Effector CD4-positive, alpha-beta T cell (primary cell): ENCODE measurements at places on chromosomes 5 and 9.

DNA sequence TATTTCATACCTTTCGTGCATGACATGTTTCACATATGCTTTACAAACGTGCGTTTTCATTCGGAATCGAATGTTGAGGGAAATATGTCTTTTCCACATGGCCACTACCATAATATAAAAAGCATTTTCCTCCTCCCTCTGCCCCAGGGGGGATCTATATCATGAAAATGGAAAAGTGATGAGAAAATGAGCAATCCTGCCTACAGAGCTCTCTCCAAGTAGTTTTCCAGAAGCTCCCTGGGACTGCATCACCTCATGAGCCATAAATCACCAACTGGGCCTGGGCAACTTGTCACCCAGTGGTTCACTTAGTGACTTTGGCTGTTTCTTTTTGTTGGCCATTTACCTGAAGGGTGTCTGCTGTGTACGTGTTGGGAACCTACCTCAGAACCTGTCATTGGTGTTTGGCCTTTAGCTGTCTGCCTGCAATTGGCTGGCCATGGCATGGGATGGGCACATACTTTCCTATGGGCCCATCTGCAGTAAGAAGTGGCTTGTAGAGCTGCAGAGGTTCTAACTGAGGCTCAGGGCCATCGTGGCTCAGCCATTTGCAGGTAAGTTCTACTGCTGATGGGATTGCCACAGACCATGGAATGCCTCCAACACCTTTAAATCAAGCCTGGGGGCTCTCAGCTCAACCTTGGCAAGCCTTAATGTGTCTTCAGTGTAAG, 9.5 kb upstream of the TIFAB start:
- DNase-seq, result no peak

GRCh38 chr9:20095430-20096092, 306.7 kb upstream of the SLC24A2 start:
- DNase-seq, result no peak

DNA sequence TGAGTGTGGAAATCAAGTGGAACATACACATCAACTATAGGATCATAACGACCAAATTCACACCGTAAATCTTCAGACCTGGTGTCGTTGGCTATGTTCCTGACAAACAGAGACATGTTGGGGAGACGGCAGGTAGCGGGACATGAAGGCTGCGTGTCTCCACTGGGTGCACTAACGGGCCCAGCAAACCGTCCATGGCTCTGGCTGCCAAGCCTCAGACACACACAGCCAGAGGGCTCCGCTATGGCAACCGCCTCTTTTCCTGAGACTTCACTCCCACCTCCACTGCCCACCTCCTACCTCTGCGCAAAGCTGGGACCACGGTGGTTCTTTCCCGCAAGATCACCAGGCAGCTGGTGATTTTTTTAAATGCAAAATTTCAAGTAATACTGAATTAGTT, 16.3 kb downstream of the TMEM38B start:
- no peak for DNase-seq

DNA sequence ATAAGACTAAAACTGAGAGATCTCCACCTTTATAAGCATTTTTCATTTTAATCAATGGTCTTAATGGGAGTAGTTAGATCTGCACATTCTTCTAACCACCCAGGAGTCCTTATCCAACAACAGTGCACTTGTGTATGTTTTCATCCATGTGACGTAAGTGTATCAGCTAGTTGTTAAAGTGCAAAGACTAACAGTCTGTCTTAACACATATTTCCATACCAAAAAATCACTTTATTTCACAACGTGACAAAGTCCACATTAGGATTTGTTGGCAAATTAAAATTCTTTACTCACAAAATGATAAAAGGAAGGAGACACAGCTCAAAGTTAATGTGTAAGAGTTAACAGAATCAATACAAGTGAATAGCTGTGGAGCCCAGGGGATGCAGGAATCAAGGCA, 1.9 kb upstream of the SMC2 start:
- no peak for DNase-seq

- no peak for DNase-seq
Measured at GRCh38 chr5:150153957-150154617, 1.6 kb downstream of the PDGFRB start.
